Nucleus accumbens (tissue), 56 donors: ENCODE measurements at places on chromosomes 1 and 21.

GRCh38 chr1:22892789-22893188 is 79.9 kb downstream of the LACTBL1 start:
- no peak for DNase-seq

DNA sequence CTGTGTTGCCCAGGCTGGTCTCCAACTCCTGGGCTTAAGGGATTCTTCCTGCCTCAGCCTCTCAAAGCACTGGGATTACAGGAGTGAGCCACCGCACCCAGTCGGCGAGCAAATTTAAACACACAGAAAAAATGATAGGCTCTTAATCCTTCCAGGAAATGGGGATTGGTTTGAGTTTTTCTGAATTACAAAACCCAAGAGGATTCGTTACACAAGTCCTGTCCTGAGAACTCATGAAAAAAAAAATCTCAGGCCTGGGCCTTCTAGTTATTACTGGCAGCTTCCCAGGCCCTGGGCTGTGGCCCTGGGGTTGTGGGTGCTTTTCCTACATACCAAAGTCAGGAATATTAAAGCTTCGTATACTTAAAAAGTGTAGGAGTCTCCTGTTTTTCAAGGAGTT is 6.3 kb upstream of the IFNGR2 start:
- DNase-seq: no peak

GRCh38 chr1:79981481-79981880 is 975.0 kb upstream of the ADGRL4 start:
- DNase-seq: no peak

- no peak for DNase-seq
These were observed 158.4 kb downstream of the ACTL8 start for GRCh38 chr1:17913326-17914115.

- DNase-seq: no peak
These were observed 67.6 kb upstream of the PPP2R5A start for GRCh38 chr1:212217633-212218032.

- DNase-seq: no peak
These were observed 1.6 kb upstream of the CD52 start for GRCh38 chr1:26315874-26316850.

- no peak for DNase-seq
These were observed 24.5 kb upstream of the KIRREL1 start for GRCh38 chr1:157968946-157969345.

GRCh38 chr1:65514041-65514440 is 93.6 kb downstream of the LEPR start:
- no peak for DNase-seq

- DNase-seq: no peak
These were observed 12.0 kb downstream of the SYT2 start for GRCh38 chr1:202698276-202698675.

DNA sequence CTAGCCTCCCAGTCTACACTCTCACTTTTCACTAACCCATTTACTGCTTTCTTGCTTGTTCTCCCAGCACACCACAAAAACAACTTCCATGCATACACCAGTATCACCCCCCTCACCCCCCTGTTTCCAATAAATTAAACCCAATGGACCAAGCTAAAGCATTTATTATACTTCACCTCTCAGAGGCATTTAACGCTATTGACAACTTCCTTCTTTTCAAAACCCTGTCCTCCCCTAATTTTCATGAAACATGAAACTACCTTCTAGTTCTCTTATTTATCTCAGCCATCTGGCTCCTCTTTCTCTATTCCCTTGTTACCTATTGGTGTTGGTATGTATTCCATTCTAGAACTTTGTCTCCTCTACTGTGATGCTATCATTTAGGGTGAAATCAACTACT is 32.3 kb downstream of the PTPRC start:
- DNase-seq: no peak

DNA sequence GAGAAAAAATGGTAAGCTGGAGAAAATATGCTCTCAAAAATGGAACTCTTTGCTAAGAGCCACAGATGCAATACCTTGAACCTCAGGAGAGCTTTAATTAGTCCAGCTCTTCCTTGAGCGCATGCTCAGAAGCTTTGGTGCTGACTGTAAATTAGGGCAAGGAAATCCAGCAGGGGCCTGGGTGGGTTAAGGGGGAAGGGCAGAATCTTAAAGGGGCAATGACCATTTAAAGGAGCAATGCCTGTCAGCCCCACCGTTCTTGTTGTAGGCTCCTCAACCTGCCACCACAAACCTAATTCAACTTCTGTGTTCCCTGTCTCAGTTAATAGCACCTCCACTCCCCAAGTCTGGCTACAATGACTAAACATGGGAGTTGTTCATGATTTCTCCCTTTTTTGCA is 6.8 kb upstream of the SLC22A15 start:
- no peak for DNase-seq

GRCh38 chr21:35989138-35989735 is 71.1 kb downstream of the SETD4 start:
- no peak for DNase-seq

DNA sequence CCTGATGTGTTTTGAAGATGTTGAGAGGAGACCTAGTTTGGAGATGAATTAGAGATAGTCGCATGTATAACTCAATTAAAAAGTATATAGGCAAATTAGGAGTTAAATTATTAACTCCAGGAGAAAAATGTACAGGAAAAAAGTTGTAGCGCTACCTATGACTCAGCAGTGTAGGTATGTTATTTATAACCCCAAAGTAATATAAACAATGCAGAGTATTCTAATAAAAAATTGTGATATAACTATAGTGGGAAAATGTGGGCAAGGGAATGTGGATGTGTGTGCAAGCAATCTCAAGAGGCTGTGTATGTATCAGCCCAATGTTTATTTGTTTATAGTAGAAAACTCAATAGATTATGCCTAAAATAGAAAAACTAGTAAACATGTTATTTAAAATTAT is 144.5 kb downstream of the BRINP2 start:
- no peak for DNase-seq

- DNase-seq: no peak
These were observed 123.4 kb downstream of the HIVEP3 start for GRCh38 chr1:41795205-41795762.

DNA sequence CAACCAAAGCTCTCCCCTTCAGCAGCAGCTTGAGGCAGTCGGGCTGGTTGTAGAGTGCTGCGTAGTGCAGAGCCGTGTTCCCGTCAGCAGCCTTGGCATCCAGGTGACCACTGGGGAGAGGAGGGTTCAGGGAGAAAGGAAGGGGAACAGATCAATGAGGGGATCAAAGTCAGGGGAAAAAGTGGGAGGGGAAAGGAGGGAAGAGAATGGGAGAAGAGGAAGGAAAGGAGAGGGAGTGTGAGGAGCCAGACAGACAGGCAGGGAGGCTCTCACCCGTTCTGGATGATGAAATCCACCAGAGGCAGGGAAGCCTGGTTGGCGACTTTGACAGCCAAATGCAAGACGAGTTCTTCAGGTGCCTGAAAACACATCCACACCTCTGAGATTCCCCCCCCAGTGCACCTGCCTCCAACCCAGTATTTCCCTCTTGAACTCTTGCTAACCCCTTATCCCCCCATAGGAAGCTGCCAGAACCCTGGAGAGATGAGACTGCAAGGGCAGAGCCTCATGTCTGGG is 9.8 kb upstream of the TCEA3 start:
- no peak for DNase-seq
